ENCODE measurements at places on chromosomes 2 and 18. TPM values are rescaled to one million over a fixed set of nuclear protein-coding genes. Genes with fewer than 3 reads are reported as not detected.

DNA sequence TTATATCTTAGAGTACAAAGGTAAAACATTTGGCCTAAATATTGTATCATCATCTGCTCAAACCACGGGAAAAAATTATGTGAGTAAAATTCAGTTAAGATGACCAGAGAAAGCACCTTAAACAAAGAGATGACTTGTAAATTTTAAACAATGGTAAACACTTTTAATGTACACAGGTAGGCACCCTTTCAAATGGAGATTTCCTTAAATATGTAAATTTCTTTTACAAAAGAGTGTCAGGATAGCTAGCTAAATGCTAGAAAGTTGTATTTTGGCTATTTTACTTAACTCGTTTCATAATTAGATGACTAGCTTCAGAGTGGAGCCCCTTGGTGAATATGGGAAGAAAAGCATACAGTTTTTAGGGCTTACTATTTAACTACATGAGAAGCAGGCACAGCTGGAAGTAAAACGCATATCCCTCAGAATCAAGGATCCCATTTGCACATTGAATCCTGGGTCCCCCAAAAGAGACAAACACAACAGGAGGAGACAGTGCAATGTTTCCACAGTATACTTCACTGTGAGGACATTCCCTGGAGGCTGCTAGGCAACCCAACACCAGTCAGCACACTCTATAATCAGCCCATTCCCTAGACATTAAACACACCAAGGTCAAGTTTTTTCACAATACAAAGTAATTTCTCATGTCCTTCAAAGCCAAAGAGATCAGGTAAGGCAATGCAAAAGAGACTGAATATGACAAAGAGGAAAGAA lies 1154.4 kb downstream of the DPP10 start:
- DNase-seq, result no peak

DNA sequence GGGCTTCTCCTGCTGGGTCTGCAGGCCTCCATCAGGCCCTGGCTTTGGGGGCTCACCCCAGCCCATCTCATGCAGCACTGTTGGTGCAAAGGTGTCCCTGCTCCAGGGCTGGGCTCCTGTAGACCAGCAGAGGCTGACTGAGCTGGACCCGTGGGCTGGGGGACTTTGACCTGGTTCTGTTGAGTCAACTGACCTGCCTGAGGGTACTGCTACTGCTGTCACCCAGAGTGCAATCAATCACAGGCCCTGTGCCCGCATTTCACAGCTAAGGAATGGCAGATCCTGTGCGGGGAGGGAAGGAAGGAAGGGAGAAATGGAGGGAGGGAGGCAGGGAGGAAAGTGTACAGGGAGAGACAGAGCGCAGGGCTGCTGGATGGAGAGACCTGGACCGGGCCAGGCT lies 136.8 kb downstream of the TPO start:
- DNase-seq, result peak; percentile 16

DNA sequence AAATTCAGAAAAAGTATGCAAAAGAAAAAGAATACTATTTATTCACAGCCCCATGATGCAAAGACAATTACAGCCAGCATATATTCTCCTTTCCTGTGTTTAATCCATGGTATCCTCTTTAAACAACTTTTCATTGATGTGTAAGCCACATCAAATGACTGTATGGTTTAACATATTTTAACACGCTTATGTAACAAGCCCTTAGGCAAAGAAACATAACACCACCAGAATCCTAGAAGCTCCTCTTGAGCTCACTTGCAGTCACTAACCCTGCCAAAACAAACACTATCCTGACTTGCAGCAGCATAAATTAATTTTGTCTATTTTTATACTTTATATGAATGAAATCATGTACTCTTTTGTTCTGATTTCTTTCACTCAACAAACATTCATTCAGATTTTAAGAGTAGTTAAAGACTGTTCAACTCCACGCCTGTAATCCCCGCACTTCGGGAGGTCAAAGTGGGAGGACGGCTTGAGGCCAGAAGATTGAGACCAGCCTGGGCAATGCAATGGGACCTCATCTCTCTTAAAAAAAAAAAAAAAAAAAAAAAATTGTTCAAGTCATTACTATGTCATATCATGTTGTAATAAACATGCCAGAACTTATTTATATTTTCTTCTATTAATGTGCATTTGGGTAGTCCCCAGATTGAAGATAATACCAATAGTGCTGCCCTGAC lies 226.3 kb downstream of the NBAS start:
- DNase-seq, result peak; percentile 85

DNA sequence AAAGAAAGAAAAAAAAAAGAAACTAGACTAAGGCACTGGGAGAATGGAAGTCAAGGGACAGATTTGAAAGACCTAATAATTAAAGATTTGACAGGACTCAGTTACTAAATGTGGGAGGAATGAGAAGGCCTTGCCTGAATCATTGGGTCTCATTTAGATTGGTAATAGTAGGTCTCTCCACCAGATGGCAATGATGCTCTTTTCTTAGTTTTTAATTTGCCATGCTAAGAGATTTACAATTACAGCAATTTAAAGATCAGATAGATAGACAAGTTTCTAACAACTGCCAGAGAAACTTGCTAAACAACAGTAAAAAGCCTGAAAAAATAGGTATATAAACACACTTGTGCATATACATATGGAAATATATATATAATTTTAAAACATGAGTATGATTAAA lies 153.0 kb downstream of the TMEM247 start:
- DNase-seq, result peak; percentile 67

- DNase-seq, result no peak
Measured at GRCh38 chr2:111958901-111959300, 60.5 kb downstream of the MERTK start.

DNA sequence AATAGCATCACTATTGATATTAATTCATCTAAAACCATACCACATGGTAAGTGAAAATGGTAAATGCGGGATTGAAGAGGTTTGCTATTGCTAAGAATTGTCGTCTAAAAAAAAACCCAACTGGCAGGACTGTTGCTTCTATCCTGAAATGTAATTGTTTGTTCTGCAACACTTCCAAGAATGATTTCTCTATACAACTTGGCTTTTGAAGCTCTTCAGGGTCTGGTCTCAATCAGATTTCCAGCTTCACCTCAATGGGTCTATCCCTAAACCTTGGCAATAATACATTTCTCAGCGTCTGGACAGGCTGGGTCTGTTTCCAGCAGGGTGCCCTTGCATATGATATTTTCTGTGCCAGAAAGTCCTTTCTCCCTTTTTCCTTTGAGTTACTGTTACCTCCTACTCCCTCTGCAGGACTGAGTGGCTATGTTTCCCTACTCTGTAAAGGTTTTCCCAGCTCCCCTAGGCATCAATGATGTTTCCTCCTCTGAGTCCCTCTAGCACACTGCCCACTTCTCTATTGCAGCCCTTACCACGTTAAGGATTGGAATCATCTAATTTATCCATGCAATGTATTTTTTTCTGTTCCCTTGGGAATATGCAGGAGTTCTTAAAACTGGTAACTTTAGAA lies 118.2 kb upstream of the REV1 start:
- no peak for DNase-seq

DNA sequence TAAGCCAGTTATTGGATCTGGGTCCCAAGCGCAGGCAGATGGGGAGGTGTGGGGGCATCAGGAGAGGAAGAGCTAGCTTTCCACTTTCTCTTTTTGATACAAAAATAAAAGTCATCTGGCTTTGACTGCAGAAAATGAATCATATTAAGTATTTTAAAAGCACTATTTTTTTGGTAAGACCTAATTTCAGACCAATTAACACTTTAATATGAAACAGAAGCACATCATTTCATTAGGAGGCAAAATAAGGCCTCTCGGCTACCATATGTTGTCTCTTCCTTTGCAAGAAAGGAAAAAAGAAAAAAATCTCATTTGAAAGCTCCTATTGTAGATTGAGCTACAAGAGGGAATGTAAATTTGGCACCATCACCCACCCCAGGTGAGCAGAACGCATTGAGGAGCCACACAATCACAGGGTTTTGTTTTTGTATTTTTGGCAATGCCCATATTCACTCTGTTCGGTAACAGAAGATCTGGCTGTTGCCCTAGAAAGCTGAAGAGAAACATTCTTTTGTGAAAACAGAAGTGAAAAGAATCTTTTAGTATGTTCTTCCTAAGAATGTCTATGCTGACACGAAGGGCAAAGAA lies 390.7 kb upstream of the ETAA1 start:
- no peak for DNase-seq

- peak; percentile 41 for DNase-seq
Measured at GRCh38 chr2:217822296-217823252, 180.2 kb downstream of the TNS1 start.

The ACTG2 gene
- total RNA-seq, result 0.89 TPM

The PROC gene
- total RNA-seq, result 0.64 TPM

The GALNT3 gene
- total RNA-seq, result 0.59 TPM

The PDE1A gene
- 3.7 TPM for total RNA-seq

The MALL gene
- 42.0 TPM for total RNA-seq

The HTR2B gene
- total RNA-seq, result not detected

The CXCR1 gene
- total RNA-seq, result not detected

Data from M059J (cell line).